H7 (cell line): ENCODE measurements at places on chromosomes 3 and 15. TPM values are rescaled to one million over a fixed set of nuclear protein-coding genes. Genes with fewer than 3 reads are reported as not detected.

GRCh38 chr3:170563712-170564423 lies 22.0 kb downstream of the SLC7A14 start:
- no peak for DNase-seq

- DNase-seq = no peak
These were observed 23.7 kb upstream of the PRTG start for GRCh38 chr15:55766676-55767075.

DNA sequence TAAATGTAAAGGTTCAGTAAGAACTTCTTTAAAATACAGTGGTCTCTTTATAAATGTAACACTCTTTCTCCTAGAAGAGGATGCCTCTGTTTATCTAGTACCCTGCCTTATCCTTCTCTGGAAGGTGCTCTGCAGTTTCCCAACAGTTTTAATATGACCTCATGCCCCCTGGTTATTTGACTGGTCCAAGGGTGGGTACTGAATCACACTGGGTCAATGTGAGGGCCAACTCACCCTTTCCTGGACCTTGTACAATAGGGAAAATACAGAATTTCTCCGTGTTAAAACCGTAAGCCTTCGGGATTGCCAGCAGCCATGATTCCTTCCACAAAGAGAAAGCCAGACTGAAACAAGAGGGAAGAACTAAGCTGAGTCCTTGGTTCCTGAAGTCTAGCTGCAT lies 9.2 kb downstream of the DCBLD2 start:
- no peak for DNase-seq

- no peak for DNase-seq
These were observed 234.2 kb downstream of the TBC1D5 start for GRCh38 chr3:17508180-17508752.

The GABRR3 gene
- not detected in 2 replicates for total RNA-seq

The ZNF80 gene
- total RNA-seq = not detected in 2 replicates
